ENCODE measurements at places on chromosomes 7 and 10.

DNA sequence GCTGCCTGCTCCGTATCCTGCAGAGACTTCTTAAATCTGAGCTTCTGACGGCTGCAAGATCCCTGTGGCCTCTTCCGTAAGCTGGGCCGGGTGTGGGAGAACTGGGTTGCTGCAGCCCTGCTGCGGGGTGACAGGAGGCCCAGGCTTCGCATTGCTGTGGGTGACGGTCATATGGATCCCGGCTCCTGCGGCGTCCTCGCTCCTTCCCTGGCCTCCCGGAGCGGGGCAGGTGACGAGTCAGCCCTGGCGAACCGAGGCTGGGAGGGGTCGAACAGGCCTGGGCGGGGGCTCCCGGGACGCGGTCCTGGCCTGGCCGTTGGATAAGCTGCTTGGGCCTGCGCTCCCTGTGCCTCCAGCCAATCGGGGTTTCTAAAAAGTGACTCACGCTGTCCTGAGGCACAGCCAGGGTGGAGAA is 7.8 kb upstream of the UBE2D1 start:
- DNase-seq, result no peak

DNA sequence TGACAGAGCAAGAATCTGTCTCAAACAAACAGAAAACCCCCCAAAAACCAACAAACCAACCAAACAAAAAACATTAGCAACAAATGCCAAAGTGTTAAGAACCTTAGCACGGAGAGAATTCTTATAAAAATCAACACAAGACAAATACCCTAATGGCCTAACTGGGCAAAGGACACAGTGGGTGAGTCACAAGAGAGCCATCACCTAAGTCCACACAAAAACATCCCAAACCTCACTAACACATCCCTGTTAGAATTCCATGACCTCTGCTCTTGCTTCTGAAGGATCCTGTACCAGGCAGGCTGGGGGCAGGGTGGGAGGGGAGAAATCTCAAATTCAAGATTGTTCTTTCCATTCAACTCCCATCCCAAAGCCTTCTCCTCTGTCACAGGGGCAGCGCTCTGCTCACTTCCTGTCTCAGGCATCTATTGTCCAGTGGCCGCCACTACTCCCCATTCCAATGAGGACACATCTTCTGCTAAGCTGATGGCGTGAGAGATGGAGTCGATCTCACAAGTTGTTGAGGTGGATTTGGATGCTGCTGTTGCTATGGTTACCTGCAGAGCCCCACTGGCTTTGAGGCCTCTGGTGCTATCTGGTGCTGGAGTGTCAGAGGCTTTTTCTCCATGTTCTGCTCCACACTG is 9.2 kb downstream of the IL15RA start:
- no peak for DNase-seq

- DNase-seq, result peak; percentile 36
Observed at GRCh38 chr10:128124813-128125403, 1.3 kb downstream of the MKI67 start.

- no peak for DNase-seq
Observed at GRCh38 chr10:34526758-34527730, 288.1 kb downstream of the PARD3 start.

DNA sequence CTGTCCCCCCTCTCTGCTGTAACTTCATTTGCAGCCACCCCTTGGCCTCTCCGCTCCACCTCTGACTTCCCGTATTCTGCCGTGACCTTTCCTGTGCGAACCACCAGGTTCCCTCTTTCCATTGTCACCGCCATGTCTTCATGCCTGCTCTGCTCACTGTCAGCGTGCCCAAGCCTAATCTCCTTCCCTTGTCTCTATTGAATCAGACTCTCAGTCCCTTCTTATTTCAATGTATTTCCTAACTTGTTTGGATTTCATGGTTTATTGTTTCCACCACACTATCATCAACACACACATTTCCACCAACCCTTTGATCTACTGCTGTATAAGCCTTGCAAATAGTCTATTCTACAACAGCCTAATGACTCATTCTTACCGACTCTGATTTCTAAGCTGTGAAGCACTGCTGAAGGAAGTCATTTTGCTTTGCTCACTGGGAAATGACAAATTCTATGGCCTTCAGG is 30.0 kb upstream of the INHBA start:
- DNase-seq, result peak; percentile 52

DNA sequence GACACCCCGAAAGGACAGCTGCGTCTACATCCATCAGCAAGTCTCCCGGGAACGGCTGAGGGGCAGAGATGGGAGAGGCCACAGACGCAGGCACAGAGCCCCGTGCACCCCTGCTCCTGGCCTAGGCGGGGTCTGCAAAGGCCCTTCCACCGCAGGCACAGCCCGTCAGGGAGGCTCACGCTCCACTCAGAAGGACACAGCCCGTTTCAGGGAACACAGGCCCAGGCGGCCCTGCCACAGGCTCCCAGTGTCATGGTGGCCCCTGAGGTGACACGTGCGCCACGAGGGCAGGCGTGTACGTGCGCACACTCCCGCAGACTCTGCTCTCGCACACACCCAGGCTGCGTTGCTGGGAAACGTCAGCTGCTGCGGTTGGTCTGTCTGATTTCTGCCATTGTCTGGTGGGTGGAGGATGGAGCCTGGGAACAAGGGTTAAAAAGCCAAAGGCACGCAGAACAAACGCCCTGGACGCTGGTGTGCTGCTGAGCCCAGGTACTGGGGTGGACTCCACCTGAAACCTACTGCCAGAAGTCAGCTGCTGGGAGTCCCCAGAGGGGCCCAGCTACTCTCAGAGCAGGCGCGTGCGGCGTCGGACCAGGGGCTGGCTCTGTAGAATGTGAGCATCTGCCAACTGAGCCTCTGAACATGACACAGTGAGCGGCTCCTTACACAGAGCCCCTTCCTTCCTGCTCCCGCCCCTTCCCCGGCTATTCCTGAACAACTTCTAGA is 13.1 kb downstream of the GPER1 start:
- DNase-seq, result no peak

DNA sequence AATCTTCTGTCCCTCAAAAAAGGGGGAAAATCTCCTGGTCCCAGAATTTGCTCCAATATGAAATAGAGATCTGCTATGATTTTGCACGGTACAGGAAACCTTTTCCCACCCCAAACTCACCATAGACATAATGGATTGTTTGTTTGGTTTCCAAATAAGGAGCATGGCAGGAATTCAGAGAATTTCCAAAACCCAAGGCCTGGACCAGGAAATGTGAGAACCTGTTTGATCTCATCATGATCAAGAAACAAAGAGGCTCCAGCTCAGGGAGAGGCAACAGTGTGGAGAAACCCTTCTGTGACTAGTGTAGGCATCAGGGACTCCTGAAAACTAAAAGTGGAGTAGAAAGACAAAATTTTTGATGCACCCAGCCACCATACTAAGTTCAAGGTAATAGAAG is 1548.1 kb upstream of the LRRTM3 start:
- DNase-seq, result no peak

DNA sequence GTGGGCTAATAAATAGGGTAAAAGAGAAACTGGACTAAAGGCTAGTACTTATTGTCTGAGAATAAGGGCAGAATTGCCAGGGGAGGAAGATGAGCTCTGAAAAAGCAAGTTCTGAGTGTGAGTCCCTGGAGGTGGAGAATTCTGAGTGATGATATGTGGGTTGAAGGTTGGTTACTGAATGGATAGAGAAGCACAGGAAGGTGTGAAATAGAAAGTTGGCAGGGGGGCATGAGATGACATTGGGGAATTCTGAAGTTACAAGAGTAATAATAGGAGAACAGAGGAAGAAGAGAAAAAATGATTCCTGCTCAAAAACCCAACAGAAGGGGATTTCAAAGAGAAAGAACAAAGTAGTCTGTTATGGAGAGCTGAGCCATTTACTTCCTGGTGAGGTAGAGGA is 76.9 kb downstream of the PRKCQ start:
- DNase-seq, result no peak
